ENCODE measurements at places on chromosomes 3 and 15.

- no peak overlapping the region for H3K27ac ChIP-seq
- no peak overlapping the region for H3K4me3 ChIP-seq
- no peaks in the 10 kb centered on the region for H3K27me3 ChIP-seq
- H3K36me3 ChIP-seq = no peaks in the 10 kb centered on the region
- no peak for DNase-seq
Observed at GRCh38 chr15:64522226-64522823, 61.9 kb downstream of the ZNF609 start.

GRCh38 chr3:46483825-46484224 is 14.0 kb upstream of the RTP3 start:
- H3K4me1 ChIP-seq = peaks cover 8% of the 10 kb centered on the region
- H3K27ac ChIP-seq = no peak overlapping the region
- no peaks in the 10 kb centered on the region for H3K36me3 ChIP-seq
- peaks cover 25% of the 10 kb centered on the region for H3K27me3 ChIP-seq
- DNase-seq = no peak
- no peak overlapping the region for H3K4me3 ChIP-seq

DNA sequence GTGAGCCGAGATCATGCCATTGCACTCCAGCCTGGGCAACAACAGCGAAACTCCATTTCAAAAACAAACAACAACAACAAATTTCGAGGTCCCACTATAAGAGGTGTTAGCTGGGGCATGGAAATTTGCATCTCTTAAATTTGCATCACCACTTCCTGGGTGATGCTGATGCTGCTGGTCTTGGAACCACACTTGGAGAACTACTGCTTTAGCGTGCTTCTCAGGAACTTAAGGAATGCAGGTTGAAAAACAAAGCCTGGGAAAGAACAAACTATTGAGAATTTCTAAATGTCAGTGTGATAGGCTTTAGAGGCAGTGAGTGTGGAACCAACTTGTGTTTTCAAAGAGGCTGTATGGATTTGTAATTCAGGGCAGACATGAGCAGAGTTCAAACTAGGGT is 858.4 kb upstream of the ARPP21 start:
- H3K27me3 ChIP-seq = no peaks in the 10 kb centered on the region
- no peak overlapping the region for H3K27ac ChIP-seq
- no peaks in the 10 kb centered on the region for H3K4me1 ChIP-seq
- H3K4me3 ChIP-seq = no peak overlapping the region
- DNase-seq = no peak
- no peaks in the 10 kb centered on the region for H3K36me3 ChIP-seq

DNA sequence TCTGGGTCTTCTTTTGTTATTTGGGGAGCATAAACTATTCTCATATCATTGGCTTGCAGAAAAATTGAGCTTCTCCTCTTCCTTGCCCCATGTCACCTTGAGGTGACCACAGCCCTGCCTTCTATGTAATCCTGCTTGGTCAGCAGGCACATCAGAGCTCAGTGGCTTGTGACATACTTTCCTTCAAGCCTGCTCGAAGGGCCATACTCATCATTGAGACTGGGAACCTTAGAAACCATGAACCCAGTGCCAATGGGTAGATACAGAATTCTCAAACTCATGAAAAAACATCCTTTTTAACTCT is 3.7 kb upstream of the CCR2 start:
- no peaks in the 10 kb centered on the region for H3K36me3 ChIP-seq
- DNase-seq = no peak
- no peaks in the 10 kb centered on the region for H3K4me1 ChIP-seq
- H3K27me3 ChIP-seq = peaks cover 24% of the 10 kb centered on the region

DNA sequence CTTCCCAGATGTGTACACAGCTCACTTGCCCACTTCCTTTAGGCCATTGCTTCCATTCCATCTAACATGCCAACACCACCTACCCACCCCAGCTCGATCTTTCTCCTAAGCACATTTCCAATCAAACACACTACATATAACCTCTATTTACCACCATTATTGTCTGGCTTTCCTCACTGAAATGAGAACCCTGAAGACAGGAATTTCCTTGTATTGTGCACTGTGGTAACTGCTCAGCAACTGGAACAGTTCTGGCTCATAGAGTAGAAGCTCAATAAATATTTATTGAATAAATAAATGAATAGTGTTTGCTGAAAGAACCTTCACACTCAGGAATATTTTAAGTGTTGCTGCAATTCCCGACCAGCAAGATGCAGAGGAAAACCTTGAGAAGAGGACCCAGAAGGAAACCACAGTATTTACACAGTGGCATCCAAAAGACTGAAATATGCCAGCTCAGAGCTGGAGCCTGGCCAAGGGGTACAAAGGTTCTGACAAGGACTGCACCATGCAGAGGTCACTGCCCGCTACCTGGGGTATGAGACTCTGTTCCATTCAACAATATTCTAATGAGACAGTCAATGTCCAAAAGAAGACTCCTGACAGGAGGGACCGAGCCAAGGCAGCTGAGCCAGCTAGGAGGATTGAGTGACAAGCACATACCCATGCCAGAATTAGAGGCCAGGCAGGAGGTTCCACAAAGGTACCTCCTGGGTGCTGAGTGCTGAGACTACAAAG is 168.8 kb downstream of the NUP210 start:
- no peak overlapping the region for H3K4me3 ChIP-seq
- H3K27ac ChIP-seq = no peak overlapping the region
- DNase-seq = no peak
- peaks cover 10% of the 10 kb centered on the region for H3K27me3 ChIP-seq
- no peaks in the 10 kb centered on the region for H3K4me1 ChIP-seq

- no peak for DNase-seq
- no peaks in the 10 kb centered on the region for H3K27me3 ChIP-seq
- H3K36me3 ChIP-seq = no peaks in the 10 kb centered on the region
- H3K4me3 ChIP-seq = no peak overlapping the region
Observed at GRCh38 chr15:86327230-86327865, 247.7 kb downstream of the AGBL1 start.

GRCh38 chr3:12956316-12956660 is 114.9 kb upstream of the RPL32 start:
- no peak overlapping the region for H3K4me3 ChIP-seq
- H3K27ac ChIP-seq = no peak overlapping the region
- H3K27me3 ChIP-seq = no peaks in the 10 kb centered on the region
- peaks cover 22% of the 10 kb centered on the region for H3K4me1 ChIP-seq

- no peak for DNase-seq
- H3K4me1 ChIP-seq = peaks cover 32% of the 10 kb centered on the region
- no peaks in the 10 kb centered on the region for H3K27me3 ChIP-seq
- no peak overlapping the region for H3K27ac ChIP-seq
- no peaks in the 10 kb centered on the region for H3K36me3 ChIP-seq
- no peak overlapping the region for H3K4me3 ChIP-seq
Observed at GRCh38 chr3:64289622-64290021, 64.4 kb upstream of the PRICKLE2 start.

- peaks cover 8% of the 10 kb centered on the region for H3K4me1 ChIP-seq
- H3K27me3 ChIP-seq = no peaks in the 10 kb centered on the region
- no peak overlapping the region for H3K27ac ChIP-seq
Observed at GRCh38 chr3:66133853-66134445, 86.9 kb upstream of the SLC25A26 start.
